ENCODE measurements at places on chromosomes 2 and 18.

GRCh38 chr2:68225119-68225632 is 27.2 kb downstream of the PPP3R1 start:
- DNase-seq, result peak; percentile 57

DNA sequence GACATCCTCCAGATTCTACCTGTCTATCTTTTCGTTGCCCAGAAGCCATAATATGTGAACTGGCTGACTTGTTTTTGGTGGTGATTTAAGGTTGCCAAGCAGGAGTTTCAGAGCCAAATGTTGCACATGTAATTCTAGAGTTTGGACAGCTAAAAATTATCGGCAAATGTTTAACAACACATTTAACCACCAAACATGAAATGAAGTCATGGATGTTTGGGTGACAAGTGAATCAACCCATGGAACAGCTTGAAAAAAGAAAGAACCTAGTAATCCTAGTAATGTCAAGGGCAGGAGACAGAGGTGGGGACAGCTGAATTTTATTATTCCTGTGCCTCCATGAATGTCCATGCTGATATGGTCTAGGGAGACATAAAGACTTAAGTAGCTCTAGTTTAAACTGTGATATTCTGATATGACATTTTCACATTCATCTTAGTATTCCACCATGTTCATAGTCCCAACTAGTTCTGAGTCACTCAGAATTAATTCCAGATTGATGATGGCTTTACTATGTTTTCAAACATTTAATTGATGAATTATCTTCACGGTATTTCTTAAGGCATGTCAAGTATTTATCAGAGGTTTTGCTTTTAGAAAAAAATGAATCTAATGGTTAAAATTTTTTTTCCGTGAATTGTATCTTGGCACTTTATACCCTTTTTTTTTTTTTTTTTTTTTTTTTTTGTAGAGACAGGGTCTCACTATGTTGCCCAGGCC is 101.7 kb downstream of the SOCS6 start:
- DNase-seq, result peak; percentile 34

DNA sequence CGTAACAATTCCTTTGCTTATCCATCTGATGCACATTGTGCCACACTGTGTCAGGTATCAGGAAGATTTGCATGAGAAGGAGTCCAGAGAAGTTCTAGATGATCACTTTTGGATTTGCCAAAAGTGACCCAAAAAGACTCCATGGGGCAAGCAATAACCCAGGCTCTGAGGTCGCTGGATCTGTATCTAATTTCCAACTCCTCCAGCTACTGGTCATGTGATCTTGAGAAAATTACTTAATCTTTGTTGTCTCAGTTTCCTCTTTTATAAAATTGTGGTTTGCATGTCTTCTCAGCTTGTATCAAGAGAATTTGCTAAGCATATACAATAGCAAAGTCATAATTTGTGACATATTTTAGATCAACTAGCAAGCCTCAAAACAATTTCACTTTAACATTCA is 61.3 kb upstream of the ITGA4 start:
- no peak for DNase-seq

DNA sequence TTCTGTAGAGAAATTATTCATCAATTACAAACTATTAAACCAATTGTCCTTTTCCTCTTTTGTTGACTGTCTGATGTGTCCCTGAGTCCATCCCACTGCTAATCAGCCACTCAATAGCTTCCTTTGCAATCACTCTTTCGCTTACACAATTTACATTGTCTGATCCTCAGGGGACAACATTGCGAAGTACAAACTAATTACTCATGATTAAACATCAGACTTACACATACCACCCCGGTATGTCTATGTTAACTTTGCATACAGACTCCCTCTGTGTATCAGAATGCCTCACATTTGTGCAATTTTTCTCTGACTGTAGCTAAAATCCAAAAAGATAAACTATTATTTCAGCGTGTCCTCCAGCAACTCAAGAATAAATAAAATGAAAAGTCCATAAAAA is 264.4 kb upstream of the REV1 start:
- no peak for DNase-seq

- DNase-seq, result no peak
These were observed 35.8 kb downstream of the MTCL1 start for GRCh38 chr18:8741117-8741516.

DNA sequence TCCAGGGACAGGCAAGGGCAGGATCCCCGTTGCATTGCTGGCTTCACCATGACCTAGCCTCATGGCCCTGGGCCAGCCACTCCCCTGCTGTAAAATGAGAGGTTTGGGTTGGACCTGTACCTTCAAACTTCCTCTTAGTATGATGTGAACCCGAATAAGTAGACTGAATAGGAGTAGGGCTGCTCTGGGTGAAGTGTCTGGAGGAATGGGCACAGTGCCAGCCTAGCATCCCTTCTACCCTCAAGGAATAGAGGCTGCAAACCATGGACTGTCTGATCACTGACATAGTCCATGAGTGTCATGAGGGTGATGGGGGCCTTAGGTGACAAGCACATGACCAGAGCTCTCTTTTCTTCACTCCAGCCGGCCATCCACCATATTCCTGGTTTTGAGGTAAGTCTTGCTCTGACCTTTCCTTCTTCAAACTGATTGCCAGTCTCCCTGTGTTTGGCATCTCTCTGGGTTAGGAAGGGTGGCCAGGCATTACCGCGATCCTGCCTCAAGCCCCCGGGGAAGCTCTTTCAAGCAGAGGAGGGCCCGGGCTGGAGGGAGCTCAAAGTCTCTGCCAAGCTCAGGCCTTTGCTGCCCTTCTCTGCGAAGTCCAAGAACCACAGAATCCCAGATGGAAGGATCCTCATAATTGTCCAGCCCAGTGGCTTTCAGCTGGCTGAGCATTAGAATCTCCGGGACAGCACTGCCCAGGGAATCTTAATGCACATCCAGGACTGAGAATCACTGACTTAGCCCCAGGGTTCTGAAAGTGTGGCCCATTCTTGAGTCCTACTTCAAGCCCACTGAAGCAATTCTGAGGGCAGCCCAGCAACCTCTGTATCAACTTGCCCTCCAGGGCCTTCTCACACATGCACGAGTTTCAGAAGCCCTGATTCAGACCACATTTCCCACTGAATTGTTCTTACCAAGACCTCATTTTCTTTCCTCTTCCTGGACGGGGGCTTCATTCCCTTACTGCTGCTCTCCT is 148.1 kb downstream of the DYSF start:
- no peak for DNase-seq

GRCh38 chr2:226256237-226256636 is 543.4 kb downstream of the IRS1 start:
- peak; percentile 99 for DNase-seq

DNA sequence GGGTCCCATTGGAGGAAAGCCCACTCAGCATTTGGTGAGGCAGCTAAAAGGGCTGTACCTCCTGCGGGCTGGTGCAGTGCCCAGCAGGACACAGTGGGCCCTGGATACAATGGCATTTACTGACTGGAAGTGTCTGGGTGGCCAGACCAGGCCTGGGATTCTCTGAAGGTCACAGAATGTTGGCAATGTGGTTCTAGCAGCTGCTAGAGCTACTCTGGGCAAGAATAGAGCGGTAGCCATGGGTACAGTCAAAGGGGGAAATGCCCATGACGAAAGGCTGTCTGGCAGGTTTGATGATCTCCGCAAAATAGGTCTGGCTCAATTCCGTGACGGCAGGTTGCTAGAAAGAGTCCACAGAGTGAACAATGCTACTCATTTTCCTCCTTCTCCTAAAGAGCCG is 241.8 kb downstream of the AFF3 start:
- DNase-seq, result no peak

GRCh38 chr2:21837168-21837960 is 713.6 kb downstream of the TDRD15 start:
- peak; percentile 39 for DNase-seq

- DNase-seq, result no peak
These were observed 1503.7 kb downstream of the LRP1B start for GRCh38 chr2:140627136-140627535.

DNA sequence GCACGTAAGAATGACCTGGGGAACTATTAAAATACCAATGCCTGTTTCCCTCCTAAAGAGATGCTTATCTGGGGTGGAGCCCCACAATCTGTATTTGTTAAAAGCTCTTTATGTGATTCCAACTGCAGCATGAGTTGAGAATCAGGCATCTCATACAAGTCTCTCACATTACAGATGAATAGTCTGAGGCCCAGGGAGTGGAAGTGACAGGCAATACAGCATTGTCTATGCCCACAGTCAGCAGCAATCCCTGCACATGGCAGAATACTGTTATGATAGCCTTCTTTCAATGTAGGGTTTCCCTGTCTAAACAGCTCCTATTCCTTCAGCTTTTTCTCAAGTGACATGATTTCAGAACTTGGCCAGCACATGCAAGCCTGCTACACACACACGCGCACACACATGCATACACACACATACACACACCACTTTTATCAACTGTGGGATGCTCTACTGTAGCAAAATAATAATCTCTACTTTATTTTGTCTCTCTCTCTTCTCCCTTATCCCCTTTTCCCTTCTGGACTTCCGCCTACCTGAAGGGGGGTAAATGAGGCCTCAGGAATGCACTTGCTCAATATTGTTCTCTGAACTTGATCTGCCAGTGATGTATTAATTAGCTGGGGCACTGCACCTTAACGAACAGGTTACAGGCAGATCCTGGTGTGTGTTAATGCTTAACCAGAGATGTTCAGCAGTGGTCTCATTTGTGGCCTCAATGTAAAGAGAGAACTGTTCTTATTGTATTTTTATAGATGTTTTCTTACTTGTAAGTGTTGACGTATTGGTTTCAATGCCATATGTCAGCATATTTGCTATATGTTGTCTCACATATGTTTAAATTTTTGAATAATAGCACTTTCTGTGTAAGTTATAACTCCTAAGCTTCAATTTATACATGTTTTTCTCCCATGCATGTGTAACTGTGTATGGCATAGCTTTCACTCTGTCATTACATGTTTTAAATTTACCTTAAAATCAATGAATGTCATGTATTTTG is 116.0 kb downstream of the SETBP1 start:
- peak; percentile 82 for DNase-seq

DNA sequence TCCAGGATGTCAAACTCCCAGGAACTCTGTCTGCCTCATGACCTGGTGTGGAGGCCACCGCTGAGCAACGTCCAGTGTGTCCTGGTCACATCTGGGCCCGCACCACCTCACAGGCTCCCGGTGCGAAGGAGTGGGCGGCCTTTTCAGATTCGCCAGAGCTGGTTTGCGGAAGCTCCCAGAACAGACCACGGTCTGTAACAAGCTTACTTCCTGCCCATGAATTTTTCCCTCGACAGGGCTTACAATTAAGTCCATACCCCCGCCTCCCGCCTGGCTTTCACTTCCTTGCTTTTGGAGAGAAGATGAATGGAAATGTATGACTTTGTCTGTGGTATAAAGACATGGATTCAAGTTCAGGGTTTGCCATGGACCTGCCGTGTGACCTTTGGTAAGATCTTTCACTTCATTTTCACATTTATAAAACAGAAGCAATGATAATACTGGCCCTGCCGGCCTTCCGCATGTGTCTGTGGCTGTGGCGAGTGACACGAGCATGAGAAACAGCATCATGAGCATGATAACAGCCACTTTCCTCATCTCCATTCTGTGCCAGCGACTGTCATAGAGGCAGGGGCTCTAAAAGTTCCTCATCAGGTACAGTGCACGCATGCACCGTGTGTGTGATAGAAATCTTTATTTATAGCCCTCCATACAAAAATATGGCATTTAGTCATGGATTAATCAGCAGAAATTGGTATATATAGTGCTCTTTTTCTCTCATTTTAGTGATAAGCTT is 31.0 kb upstream of the KCNF1 start:
- no peak for DNase-seq

GRCh38 chr2:144530596-144530995 is 10.7 kb upstream of the ZEB2 start:
- DNase-seq, result no peak

DNA sequence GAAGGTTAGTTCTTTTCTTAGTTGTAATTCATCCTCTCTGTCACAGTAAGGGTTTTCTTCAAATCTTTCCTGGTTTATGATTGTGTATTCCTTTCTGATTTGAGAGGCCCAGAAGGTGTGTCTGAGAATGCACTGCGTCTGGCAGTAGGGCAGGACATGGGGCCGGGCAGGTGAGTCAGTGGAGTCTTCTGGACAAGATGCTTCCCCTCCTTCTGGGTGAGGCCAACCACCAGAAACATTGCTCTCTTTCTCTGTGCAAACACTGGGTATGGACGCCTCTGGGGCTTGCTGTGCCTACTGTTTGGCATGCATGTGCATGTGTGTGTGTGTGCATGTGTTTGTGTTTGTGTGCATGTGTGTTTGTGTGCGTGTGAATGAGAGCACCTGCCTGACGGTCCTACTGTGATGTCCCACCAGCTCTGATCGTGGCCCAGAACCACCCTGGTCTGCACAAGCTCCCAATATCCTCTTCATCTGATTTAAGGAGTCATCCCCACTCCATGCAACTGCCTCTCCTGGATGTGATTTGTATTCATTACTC is 93.2 kb upstream of the DLX2 start:
- DNase-seq, result no peak

DNA sequence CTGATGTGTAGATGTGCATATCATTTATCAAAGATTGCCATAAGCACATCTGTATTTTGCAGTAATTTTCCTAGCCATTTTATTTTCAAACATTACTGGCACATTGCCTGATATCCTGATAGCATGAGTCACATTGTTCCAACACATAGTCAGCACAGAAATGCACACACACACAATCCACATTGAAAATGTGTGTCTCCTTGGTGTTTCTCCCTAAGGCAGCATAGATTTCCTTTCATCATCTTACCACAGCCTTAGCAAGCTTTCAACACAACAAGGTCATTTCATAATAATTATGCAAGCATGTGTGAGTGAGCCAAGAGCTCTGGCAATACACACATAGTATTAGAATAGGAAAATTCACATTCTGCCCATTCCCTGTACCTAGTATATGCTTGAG is 245.4 kb upstream of the MEIS1 start:
- DNase-seq, result no peak

DNA sequence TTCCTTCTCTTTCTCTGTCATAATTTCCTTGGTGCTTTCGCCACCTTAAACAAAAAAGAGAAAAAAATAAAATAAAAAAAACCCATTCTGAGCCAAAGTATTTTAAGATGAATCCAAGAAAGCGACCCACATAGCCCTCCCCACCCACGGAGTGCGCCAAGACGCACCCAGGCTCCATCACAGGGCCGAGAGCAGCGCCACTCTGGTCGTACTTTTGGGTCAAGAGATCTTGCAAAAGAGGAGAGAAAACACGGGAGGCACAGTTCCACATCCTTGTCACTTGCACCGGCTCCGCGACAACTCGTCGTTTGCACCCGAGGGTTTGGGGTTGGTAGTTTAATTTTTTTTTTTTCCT is 1.8 kb upstream of the SP9 start:
- DNase-seq, result no peak

- no peak for DNase-seq
These were observed 1.0 kb downstream of the EPHA4 start for GRCh38 chr2:221571025-221571550.

Data from kidney tubule cell (primary cell).